ENCODE measurements at places on chromosomes 1 and 21.

DNA sequence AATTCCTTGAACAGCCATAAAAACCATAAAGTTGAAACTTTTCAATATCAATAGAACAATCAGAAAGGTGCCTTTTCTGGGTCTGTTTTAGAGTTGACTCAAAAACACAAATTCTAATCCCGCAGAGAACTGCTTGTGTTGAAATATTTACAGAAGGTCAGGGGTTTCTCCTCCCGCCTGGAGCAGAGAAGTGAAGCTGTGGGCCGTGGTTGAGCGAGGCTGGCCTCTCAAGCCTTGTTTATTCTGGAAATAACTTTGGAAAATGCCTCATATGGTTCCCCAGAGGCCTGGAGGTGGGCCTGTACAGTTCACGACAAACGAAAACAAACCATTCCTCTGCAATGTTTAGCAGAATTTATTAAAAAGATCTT, 90.8 kb upstream of the ERRFI1 start:
- no peak for DNase-seq

- no peak for DNase-seq
Measured at GRCh38 chr1:180250883-180251509, 20.9 kb downstream of the LHX4 start.

GRCh38 chr1:98496256-98496995, 165.1 kb upstream of the SNX7 start:
- no peak for DNase-seq

DNA sequence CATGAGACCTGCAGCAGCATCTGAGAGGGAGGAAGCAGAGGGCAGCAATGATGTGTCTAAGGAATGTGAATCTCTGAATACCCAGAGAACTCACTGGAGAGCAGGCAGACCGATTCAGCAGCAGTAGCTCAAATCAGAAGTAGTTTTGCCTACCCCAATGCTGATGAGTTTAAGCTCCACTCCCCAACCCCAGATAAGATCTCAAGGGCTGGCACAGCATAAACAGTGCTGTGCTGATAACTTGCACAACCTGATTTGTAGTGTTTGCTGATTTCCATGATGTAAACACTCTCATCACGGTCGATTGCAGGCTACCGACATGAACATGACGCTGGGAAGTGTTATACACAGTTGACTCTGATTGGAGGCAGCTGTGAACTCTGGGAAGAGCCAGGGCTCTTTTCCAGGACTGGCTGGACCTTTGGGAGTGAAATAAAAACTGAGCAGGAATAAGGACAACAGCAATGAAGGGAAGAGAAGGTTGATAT, 11.2 kb upstream of the HMGCS2 start:
- no peak for DNase-seq

DNA sequence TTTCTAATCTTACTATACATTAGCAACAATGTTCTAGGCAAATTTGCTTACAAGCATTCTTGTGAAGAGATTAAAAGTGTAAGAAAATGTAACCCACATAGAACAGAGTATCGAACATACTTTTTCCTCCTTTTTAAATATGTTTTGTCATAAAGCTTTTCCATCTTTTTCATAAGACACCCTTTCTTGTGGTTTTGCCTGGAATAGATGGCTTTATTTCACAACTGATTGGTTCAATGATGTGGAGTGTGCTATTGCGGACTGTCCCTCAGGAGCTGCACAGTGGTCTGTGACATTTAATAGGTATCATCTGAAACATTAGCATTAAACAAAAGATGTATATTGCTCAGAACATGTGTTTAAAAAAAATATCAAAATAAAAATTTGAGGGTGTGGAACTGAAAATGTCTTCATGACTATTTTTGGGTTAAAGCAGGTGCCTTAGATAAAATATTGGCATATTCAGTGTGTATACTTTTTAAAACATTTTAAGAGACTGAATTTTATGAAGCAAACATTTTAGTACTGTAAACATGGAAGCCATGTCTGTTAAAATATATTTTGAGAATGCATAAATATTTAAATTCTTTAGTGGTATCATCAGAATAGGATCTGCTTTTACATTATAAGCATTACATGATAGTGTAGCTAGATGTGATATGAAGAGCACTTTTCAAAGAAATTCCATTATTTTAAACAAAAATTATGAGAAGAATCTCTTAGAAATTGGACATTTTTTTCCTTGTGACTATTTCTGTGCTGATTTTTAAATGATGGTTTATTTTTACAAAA, 48.3 kb upstream of the C1orf146 start:
- no peak for DNase-seq

GRCh38 chr1:30942326-30942963, 33.9 kb upstream of the SDC3 start:
- no peak for DNase-seq

DNA sequence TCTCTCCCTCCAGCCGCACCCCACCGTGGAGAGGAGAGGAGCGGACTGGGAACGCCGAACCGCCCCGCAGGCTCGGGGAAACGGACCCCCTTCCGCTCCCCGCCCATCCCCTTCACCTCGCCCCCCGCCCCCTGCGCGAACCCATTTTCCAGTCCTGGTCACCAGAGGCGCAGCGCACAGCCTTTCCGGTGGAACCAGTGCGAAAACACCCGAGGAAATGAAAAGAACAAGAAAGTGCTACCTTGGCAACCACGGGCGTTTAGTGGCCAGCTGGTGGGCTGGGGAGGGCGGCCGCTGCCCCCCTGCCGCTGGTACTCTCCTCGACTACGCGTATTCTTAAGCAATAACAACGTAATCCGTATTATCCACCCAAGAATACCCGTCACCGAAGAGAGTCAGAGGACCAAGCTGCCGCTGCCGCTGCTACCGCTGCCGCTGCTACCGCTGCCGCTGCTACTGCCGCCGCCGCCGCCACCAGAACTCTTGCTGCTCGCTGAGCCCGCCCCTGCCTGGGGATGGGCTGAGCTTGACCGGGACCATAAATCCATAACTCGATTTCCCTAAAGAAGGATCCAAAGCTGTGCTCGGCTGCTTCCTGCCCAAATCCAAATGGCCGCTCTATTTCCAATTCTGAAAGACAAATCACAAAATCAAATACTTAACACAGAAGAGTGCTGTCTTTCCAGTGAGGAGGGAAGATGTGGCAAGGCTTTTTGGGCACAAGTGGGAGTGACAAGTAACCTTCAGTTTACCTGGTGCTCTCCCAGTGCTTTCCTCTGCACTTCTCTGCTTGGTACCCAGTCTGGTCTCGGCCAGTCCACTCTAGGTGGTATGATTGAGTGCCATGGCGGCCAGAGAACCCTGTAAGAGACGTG, 125.2 kb upstream of the DPYD start:
- no peak for DNase-seq

DNA sequence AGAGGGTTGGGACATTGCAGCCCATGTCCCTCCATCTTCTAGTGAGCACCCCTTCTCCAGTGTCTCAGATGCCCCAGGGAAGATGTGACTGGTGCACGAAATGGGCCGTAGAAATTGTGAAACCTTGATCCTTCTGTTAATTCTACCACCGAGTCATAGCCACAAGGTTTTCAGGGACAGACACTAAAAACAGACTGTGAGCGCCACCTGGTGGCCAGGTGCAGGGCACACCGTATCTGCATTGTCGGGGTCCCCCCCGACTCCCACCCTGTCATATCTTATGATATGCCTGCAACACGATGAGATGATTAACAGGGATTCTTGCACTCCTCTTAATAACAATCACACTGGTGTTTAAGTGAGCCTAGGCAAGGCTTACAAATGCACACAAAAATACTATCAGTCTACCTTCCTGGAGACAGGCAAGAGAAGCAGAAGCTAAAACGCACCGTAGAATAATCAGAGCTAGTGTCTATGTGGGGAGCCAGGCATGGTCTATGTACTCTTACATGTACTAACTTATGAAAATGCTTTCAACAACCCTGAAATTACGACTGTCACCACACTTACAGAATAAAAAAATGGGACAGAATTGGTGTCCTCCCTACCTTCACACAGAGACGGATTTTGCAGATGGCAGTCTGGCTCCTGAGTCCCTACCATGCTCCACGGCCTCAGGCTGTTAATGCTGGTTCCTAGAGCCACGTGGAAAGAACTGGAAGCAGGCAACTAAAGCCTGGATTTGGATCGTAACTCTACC, 57.9 kb downstream of the FHAD1 start:
- peak; percentile 48 for DNase-seq

DNA sequence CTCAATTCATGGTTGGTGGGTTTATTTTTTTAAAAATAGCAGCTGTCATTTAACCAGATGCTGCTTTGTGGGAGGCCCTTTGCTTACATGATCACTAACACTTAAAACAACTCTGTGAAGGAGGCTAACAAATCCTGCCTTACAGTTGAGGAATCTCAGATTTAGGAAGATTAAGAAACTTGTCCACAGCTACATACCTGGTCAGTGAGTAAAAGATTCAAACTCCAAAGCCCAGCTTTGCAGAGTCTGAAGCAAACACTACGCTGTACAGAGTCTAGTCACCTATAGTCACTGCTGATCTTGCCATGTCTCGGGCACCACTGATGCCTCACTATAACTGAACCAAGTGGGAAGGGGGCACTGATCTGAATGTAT, 535.4 kb downstream of the SMYD3 start:
- DNase-seq, result no peak

GRCh38 chr21:34545079-34545884, 33.3 kb upstream of the KCNE1 start:
- peak; percentile 28 for DNase-seq

DNA sequence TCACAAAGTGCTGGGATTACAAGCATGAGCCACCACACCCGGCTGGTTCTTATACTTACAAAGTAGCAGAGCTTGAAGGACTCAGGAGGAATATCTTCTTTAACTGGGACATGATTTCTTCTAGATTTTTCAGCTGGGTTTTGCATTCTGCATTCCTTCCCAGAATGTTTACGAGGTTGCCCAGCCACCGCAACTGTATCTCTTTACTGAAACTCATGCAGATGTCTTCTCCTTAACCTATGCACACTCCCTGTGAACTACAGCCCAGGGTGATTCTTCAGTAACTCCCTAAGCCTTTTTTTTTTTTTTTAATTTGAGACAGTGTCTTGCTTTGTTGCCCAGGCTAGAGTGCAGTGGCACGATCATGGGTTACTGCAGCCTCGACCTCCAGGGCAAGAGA, 8.7 kb upstream of the DOP1B start:
- DNase-seq, result no peak

Data from activated B cell treated with CpG ODN at 0.5 μM for 24 hours (primary cell).